Activated CD8-positive, alpha-beta memory T cell treated with anti-CD3 and anti-CD28 coated beads, Interleukin-2, amount 50 U/mL, for 4 hours (primary cell): ENCODE measurements at places on chromosomes 11 and 22.
A peak's percentile ranks its signal among the peaks of the same experiment; 100 is the strongest.

GRCh38 chr11:91563176-91563575, 661.4 kb upstream of the FAT3 start:
- no peak for DNase-seq

DNA sequence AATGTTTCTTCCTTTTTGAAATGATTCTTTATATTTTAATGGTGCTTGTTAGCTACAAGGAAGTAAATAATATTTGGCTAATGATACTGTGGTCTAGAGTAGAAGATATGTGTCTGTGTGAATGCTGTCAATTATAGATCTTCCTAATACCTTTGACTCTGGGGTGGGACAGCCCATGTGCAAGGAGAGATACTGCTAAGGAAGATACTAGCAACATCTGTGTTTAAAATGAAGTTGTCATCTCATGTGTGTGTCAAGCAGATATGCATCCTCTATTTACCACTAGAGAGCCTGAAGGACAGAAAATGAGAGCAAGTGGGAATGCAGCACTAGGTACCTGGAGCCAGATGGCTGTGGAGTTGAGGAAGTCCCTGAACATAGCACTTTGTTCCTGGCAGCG, 34.1 kb downstream of the PPME1 start:
- DNase-seq: no peak

- no peak for DNase-seq
Measured at GRCh38 chr22:33687464-33687863, 232.8 kb downstream of the LARGE1 start.

GRCh38 chr11:73974604-73975478, 7.8 kb downstream of the UCP2 start:
- no peak for DNase-seq

DNA sequence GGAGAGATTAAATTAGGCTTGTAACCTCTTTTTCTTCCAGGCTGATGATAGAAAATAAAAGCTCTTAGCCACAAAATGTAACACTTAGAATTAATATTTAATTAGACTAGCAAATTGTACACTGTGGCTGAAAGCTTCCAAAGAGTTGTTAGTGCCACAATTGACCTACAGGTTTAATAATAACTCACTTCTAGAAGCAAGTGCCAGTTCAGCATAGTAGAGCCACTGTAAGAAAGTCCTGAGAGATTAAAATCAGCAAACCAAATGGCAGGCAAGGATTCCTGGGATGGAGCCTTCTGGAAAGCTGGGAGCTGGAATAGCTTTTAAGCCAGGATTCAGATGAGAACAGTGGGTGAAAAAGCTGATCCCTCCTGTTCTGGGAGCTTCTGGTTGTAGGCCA, 131.0 kb downstream of the ELP4 start:
- no peak for DNase-seq

DNA sequence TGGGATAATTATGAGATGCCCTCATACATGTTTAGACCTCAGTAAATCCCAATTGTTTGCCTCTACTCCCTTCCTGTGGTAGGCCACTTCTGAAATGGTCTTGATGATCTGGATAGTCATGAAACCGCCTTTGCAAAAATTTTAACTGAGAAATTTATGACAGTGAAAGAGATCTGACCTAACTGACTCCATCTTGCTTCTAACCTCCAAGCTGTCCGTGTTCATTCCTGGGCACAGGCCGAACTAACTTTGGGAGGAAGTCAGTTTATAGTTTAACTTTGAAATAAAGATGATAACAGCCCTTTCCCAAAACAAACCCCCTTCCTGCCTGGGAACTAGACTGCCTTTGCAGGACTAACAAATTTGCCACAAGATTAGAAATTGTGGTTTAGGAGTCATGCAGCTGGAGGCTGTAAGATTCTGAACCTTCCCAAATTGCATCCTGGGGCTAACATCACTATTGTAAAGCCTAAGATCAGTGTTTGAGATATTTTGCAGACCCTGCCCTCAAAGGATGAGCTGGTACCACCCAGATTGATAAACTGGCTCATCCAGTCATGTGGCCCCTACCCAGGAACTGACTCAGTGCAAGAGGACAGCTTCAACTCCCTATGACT, 19.9 kb upstream of the CTR9 start:
- DNase-seq: no peak

DNA sequence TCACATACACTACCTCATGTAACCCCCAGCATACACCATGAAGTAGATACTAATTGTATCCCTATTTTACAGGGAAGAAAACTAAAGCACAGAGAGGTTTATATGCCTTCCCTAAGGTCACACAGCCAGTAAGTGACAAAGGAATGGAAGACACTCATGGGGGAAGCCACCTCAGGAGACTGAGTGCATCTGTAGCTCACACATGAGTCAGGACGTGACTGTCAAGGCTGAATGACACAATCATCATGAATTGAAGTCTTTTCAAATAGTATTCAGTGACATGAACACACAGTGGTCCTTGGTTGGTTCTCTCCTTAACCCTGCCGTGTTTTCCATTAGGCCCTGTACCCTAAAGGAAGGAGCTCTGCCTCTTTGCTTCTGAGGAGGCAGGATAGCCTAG, 463.0 kb downstream of the NTM start:
- no peak for DNase-seq

GRCh38 chr11:295351-296170, 3.8 kb downstream of the IFITM5 start:
- peak; percentile 14 for DNase-seq

GRCh38 chr11:62554387-62555167, 8.0 kb upstream of the AHNAK start:
- no peak for DNase-seq

DNA sequence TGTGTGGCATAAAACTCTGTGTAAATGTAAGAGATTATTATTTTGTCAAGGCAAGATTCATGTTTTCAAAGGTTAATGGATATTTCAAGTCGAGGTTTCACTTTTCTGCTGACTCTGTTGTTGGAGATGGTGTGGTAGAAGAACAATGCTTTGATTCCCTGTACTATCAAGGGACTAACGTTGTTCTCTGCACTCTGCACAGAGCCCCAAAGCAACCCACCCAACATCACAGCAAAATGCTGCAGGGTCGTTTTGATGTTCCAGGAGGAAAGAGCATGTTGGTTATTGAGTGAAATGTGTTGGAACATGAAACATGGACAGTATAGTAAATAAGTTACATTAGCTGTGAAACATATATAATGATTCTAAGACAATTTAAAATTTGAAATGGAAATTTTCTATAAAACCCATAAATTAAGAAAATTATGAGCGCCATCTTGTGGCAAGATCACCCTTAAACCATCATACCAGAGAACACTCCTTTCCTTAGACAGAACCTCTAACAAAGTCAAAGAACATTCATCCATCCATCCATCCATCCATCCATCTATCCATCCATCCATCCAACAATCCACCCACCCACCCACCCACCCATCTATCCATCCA, 164.4 kb upstream of the ZBED5 start:
- DNase-seq: no peak

GRCh38 chr11:90197377-90197776, 25.5 kb downstream of the CHORDC1 start:
- no peak for DNase-seq

DNA sequence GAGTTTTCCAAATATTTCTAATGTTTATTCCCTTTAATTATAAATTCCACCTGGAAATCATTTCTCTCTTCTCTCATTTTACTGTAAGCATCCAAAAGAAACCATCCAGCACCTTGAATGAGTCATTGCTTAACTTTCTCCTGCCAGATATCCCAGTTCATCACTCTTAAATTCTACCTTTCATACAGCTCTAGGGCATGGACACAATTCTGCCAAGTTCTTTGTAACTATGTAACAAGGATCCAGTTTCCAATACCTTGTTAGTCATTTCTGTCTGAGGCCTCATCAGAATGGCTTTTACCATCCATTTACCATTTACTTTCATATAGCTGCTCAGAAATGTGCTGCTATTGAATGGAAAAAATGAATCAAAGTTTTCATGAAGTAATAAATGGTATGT, 455.4 kb upstream of the TENM4 start:
- no peak for DNase-seq

GRCh38 chr11:12950670-12951069, 58.4 kb upstream of the RASSF10 start:
- no peak for DNase-seq

DNA sequence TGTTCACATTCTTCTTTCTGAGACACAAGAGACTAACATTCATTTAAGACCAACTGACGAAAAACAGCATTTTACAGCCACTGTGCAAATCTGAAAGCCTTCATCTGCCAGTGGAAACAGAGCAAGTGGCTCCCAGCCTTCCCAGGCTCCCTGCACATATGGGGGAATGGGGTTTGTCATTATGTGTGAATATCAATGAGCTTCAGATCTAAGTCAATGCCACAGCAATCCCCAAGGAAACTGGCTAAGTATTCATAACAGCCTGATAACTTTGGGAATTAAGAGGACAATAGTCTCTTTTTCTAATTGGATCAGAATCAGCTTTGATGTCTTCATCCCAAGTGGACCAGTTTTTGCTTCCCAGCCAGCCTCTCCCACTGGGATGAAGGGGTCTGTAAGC, 66.9 kb downstream of the ABTB2 start:
- no peak for DNase-seq

DNA sequence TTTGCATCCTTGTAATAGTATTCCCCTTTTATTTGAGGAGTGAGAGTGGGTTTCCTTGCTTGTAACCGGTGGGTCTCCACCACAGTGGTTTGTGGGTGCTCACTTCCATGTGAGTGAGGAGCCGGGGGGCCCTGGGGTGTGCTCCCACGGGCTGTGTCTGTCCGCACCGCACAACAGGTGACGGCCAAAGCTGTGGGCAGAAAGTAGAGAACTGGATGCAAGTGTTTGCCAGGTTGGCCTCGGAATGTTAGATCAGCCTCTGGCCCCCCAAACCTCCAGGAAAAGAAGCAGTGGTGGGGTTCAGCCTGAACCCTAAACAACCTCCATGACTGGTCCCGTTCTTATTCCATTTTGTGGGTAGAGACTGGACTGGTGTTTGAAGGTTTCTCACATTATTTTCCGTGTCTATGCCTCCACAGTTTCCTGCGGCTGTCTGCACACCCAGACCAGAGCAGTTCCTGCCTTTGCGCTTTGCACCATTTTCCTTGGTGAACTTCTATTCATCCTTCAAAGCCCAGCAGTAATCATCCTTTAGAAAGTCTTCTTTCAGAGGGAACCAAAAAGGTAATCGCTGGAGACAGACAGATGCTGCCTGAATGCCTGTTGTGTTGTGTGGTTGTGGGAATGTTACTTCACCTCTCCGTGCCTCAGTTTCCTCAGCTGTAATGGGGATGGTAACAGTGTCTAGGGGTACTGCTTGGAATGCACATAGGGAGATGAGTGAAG, 77.2 kb downstream of the MYEOV start:
- no peak for DNase-seq

- DNase-seq: no peak
Measured at GRCh38 chr22:24937114-24937513, 9.4 kb downstream of the LHFPL7 start.

DNA sequence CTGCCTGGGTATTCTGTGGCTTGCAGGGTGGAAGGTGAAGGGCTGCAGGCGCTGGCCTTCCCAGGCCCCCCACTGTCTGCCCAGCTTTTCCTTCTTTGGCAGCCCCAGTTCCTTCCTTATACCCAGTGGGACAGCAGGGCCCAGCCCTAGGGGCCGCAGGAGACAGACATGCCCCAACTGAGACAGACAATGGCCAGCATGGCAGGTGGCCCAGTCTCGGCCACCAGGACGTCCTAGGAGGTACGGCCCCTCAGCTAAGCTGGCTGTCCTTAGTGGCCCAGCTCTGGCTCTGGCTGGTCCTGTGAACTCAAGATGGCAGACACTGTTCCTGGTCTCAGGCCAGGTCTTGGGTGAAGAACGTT, 35.9 kb downstream of the RTN4R start:
- no peak for DNase-seq

DNA sequence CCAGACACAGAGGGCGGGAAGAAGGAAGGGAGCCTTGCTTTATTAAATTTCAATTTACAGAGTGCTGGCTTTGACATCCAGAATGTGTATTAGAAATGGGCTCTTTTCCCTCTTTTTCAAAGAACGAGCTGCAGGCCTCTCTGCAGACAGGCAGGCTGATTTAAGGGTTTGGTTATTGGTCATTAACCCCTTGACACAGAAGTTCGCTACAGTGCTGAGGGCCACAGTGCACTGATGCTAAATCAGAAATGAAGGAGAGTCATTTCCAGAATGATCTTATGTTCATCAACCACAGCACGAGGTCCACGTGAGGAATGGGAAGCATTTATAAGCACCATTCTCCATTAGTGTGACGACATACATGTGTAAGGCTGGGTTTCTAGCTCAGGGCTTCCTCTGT, 51.8 kb downstream of the CSNK2A3 start:
- DNase-seq: no peak

- DNase-seq: no peak
Measured at GRCh38 chr11:75823415-75823814, 8.4 kb downstream of the UVRAG start.

GRCh38 chr22:26842103-26842502, 184.7 kb downstream of the MIAT start:
- no peak for DNase-seq

GRCh38 chr11:90204832-90205646, 17.8 kb downstream of the CHORDC1 start:
- no peak for DNase-seq

- DNase-seq: no peak
Measured at GRCh38 chr22:42490243-42490832, 29.3 kb downstream of the RRP7A start.

- DNase-seq: no peak
Measured at GRCh38 chr22:27474711-27475547, 326.6 kb downstream of the MN1 start.

- no peak for DNase-seq
Measured at GRCh38 chr11:37942081-37942480, 1344.0 kb upstream of the RAG2 start.

- DNase-seq: no peak
Measured at GRCh38 chr11:45751430-45751829, 53.5 kb upstream of the SLC35C1 start.

GRCh38 chr11:75492181-75492820, 33.4 kb downstream of the GDPD5 start:
- DNase-seq: peak; percentile 59

- DNase-seq: no peak
Measured at GRCh38 chr11:116893906-116894305, 56.5 kb upstream of the APOA1 start.

DNA sequence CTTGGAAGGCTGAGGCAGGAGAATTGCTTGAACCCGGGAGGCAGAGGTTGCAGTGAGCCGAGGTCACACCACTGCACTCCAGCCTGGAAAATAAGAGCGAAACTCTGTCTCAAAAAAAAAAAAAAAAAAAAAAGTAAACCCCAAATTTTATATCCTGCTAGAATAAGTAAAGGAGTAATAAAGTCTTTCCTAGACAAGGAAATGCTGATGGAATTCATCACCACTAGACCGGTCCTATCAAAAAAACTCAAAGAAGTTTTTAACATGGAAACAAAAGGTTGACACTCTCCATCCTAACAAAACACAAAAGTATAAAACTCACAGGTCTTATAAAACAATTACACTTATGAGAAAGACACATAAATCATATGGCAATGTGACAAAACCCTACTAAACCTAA, 213.9 kb downstream of the SBF2 start:
- no peak for DNase-seq

DNA sequence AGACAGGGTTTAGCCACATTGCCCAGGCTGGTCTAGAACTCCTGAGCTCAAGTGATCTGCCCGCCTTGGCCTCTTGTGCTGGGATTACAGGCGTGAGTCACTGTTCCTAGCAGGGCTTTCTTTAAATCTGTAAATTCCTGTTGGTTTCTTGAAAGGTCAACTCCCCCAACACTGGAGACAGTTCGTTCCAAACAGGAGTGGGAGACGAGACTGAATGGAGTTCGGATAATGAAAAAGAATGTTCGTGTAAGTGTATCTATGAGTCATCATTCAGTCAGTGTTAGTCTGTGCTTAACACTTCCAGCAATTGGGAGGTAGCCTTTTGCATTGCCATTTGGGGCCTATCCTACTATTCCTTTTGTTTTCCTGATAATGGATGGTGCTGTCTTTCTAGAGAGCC, 10.0 kb upstream of the BACE1-AS start:
- no peak for DNase-seq
